Mammary epithelial cell (primary cell): ENCODE measurements at places on chromosomes 12 and 14. TPM values are rescaled to one million over a fixed set of nuclear protein-coding genes. Genes with fewer than 3 reads are reported as not detected.

DNA sequence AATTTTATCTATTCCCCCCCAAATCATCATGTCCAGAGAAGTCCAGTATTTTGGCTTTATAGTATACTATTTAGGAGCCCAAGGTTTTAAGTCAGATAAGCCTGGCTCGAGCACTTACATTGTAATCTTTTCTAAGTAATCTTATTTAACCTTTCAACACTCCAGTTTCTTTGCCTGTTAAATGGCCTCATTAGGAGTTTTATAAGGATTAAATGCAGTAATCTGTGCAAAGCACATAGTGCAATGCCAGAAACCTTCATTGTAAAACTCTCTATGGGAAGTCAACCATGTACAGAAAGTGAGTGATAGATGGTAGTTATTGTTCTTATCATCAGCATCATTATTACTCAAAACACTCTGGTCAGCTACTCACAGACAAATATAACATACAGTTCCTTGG lies 1330.4 kb downstream of the SLC16A7 start:
- no peak for DNase-seq

DNA sequence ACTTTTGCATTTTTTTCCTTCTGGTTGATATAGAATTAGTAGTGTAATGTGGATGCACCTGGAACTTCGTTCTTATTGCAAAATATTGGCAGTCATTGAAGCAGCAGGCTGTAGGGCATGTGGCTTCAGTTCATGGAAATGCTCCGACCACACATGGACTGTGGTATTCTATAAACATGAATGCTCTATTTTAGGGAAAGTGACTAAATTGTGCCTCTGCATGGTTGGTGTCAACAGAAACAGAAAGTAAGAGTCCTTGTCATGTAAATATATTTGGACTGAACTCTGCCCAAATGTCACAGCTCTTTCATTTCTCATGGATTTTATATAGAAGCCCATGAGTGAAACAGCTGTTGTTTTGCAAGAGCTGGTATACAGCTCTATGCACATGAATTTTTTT lies 917.0 kb downstream of the LRFN5 start:
- no peak for DNase-seq

Gene BEGAIN
- polyA plus RNA-seq = 1.7 TPM

- DNase-seq = no peak
Observed at GRCh38 chr14:96949594-96949993, 152.4 kb downstream of the VRK1 start.

DNA sequence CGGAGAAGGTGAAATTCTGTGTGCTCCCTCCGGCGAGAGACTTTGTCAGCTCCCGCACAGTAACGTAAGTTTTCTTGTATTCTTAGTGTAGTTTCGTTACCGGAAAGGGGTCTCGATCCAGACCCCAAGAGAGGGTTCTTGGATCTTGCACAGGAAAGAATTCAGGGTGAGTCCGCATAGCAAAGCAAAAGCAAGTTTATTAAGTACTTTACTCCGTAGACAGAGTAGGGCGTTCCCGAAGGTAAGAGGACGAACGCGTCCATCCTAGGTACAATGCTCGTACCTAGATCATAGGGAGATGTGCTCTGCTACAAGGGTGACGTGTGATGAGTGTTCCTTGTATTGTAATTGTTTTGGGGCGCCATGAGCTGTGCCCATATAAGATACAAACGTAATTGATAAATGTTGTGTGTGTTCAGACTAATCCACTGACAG lies 293 bp downstream of the IFI27L1 start:
- DNase-seq = no peak

DNA sequence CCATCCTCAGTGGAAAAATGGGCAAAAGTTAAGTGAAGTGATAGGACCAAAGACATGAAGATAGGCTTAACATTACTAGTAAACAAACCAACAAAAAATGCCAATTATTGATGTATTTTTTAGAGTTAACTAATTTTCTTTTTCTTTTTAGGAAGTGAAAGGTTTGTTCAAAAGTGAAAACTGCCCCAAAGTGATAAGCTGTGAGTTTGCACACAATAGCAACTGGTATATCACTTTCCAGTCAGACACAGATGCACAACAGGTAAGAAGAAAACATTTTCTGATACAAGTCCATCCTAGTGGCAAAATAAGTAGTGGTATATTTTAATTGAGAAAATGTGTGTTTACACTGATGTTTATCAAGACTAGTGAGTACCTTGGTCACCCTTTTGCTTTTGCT lies 39.6 kb downstream of the LARP4 start:
- no peak for DNase-seq

Gene FAM222A
- 0.71 TPM for polyA plus RNA-seq

Gene FGF6
- polyA plus RNA-seq = not detected

Gene SLC5A8
- polyA plus RNA-seq = 0.01 TPM

DNA sequence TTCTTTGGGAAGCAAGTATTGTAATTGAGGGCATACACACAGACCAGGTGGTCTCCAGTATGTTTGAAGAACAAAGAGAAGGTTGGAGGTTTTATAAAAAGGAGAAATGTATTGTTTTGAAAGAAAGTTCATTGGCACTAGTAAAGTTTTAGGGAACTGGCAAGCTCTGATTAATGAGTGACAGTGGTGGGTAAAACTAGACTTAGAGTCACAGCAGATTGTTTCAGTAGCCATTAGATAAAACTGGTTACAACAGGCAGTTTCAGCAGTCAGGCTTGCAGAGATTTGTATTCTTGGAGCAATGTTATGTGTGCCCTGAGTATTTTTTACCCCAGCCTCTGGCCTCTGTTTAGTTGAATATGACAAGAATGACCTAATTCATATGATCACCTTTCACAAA lies 49.1 kb upstream of the ARID2 start:
- DNase-seq = no peak

Gene C14orf39
- not detected for polyA plus RNA-seq

Gene ANG
- 4.1 TPM for polyA plus RNA-seq

- no peak for DNase-seq
Observed at GRCh38 chr12:63897931-63898330, 53.4 kb downstream of the SRGAP1 start.

DNA sequence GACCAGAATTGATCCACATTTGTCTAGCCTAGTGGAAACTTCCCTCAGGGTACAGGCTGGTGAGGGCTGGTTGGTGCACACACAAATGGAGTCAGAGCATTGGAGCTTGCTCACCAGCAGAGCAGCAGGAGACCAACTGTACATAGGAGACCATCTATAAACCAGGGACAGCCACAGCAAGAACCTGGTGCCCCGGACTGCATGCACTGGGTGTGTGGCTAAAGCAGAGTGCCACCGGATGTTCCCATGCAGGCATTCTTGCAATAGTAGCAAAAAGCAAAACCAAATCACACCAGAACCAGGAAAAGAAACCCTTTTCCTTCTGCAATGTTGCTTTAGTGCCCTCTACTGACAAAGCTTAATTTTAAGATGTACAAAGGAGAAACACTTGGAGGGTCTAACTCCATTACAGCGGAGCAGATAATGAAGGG lies 136.4 kb downstream of the MDGA2 start:
- DNase-seq = no peak

Gene TSPAN11
- 0.06 TPM for polyA plus RNA-seq

DNA sequence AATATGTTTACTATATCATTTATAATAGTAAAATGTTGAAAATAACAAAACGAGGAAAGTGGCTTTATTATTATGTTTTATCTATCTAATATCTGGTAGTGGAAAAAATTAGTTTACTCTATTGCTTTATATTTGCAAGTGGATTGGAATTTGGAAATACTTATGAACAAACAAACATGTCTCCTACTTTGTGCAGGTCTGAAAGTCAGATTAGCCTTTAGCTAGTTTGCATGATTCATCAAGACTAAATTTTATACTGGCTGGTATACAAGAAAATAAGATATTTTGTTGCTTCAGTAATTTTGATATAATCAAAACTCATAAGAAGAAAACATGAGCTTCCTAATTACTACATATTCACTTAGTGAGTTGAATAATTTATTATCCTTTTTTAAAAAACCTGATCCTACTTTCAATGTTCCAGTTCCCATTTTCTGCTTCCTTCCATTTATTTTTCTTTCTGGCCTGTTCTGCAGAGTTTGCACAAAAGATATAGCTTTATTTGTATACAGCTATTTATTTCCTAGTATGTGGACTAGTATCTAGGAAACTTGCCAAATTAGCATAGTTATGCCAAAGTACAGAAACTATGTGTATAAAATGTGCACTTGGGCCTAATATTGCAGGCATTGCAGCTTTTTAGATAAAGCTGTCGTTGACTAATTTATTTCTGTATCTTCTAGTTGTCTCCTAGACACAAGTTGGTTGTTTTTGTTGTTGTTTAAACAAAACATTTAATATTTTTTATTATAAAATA lies 122.0 kb downstream of the AKAP6 start:
- DNase-seq = no peak
